ENCODE measurements at places on chromosomes 11 and 22.

DNA sequence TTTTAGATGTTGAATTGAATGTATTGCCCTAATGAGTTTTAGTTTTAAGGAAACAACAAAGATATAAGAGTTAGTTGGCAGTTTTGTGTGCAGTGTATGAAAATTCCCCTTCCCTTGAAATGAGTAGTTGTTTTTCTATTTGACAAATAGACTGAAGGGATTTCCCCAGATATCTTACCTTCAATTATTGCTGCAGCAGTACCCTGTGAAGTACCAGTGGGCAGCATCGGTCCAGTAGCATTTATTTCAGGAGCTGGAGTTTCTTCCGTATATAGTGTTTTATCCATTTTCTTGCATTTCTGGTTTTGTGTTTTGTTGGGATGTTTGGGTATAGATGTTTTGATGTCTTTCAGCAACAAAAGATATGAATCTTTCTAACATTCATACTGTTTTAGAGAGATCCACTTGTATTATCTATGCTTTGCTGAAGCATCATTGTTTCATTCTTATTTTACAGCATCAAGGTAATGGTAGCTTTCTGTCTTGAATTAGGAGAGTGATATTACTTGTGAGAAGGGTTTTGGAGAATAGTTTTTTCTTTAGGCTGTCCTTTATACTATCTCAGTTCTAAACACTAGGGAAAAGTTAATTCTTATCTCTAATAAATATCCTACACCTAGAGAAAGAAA lies 7.4 kb downstream of the KMT2A start:
- no peak for DNase-seq

DNA sequence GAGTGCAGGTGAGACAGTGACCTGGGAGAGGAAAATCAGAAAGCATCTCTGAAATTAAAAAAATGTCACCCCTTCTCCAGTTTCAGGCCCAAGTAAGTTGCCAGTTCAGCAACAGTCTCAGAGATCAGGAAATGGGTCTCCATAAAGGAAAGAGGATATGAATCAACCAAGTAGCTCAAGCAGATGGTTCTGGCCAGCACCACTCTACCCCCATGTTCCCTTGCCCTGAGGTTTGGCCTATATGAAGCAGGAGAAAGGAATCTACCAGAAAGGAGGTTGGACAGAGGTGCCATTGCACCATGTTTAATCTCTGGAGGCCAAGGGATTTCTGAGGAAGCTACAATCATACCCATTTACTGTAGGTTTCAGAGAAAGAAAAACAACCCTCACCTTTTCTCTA lies 7.7 kb downstream of the FZD4 start:
- peak; percentile 75 for DNase-seq

DNA sequence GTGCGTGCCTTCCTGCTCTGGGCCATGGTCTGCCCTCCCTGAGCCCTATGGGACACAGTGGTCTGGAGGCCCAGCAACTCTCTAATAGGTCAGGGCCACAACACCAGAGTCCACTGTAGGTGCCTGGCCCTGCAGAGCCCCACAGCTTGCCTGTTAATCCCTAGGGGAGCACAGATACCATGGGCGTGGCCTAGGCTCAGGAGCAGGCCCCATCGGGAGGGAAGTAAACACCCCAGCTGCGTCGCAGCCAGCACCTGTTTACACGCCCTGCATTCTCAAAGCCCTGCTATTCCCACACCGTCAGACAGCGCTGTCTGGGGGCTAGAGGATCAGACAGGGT lies 2.5 kb downstream of the KCTD17 start:
- DNase-seq = no peak

GRCh38 chr11:111179184-111179910 lies 66.2 kb upstream of the POU2AF2 start:
- DNase-seq = no peak

GRCh38 chr11:44601471-44602370 lies 36.3 kb downstream of the CD82 start:
- no peak for DNase-seq

GRCh38 chr11:69656536-69657455 lies 15.8 kb downstream of the CCND1 start:
- DNase-seq = no peak

DNA sequence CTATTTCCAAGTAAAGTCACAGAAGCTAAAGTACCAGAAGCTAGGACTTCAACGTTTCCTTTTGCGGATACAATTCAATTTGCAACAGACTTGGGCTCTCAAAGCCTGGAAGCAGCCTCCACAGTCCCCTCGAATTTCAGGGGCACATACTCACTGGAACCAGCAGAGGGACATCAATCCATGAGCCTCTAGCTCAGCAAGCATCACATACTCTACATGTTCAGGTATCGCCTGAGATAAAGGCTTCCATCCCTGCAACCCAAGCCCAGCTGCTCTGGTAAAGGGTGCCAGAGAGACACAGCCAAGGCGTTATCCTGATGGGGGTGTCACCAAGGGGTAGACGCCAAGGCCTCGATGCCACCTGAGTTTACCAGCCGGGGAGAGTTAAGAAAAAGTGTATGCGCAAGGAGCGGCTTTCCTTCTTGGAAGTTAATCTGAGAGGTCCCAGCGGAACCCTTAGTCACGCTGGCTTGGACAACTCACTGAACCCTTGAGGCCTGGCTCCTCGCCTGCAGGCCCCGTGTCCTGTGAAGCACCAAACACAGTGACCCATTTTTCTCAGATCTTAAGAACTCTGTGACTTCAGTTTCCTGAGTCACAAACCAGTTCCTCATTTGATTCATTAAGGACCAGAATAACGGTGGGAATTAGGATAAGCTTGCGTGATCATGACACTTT lies 13.0 kb downstream of the LTO1 start:
- no peak for DNase-seq

- peak; percentile 6 for DNase-seq
Observed at GRCh38 chr11:45333001-45333971, 47.1 kb upstream of the SYT13 start.

- no peak for DNase-seq
Observed at GRCh38 chr11:116582571-116582970, 190.2 kb downstream of the BUD13 start.

GRCh38 chr11:80041136-80042000 lies 600.5 kb upstream of the TENM4 start:
- no peak for DNase-seq

DNA sequence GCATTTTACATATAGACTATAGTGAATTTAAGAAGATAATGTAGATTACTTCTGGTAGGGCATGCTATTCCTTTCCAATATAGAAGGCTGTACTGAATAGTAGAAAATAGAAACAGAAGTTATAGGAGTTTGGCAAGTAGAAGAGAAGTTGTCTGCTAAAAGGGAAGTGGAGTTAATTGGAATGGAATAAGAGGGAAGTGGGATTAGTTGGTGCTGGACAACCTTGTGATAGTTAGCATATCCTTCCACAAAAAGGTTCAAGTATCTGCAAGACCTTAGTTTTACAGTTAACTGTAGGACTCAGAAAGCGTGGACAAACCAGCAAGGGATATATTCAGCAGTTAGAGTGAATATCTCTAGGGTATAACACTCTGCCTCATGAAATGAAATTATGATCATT lies 185.5 kb downstream of the SWAP70 start:
- no peak for DNase-seq

- no peak for DNase-seq
Observed at GRCh38 chr22:28600546-28601143, 79.0 kb downstream of the TTC28 start.

GRCh38 chr11:76564364-76564763 lies 106.2 kb downstream of the LRRC32 start:
- DNase-seq = no peak

DNA sequence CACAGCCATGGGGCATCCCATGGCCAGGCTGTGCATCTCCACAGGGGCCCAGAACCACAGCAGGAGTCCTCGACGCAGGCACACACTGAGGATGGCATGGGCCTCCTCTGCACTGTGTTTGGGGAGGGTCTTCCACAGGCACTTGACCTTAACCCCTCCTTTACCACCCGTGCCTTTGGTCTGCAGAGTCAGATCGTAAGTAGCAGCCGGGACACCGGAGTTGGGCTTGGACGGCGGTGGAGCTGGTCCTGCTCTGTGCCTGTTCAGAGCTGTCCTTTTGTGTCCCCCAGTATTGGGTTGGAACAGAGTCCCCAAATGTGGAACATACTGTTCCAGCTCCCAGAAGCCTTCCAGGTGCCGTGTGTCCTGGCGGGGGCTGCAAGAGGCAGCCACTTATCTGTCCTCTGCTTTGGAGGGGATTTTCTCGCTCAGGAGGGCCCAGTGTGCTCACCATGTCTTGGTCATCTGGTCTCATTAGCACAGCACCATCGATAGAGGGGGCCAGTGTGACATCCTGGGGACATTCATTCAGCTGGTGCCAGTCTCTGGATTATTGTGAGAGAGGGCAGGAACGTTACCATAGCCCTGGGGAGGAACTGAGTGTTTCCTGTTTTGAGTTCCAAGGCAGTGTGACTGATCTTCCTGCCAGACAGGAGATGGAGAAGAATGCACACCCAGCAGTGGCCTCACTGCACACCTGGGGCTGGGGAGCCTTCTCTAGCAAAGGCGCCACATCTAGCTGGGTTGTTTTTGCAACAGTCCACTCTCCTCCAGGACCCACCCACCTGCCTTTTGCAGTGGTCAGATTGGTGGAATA lies 12.4 kb downstream of the CRELD2 start:
- DNase-seq = no peak

DNA sequence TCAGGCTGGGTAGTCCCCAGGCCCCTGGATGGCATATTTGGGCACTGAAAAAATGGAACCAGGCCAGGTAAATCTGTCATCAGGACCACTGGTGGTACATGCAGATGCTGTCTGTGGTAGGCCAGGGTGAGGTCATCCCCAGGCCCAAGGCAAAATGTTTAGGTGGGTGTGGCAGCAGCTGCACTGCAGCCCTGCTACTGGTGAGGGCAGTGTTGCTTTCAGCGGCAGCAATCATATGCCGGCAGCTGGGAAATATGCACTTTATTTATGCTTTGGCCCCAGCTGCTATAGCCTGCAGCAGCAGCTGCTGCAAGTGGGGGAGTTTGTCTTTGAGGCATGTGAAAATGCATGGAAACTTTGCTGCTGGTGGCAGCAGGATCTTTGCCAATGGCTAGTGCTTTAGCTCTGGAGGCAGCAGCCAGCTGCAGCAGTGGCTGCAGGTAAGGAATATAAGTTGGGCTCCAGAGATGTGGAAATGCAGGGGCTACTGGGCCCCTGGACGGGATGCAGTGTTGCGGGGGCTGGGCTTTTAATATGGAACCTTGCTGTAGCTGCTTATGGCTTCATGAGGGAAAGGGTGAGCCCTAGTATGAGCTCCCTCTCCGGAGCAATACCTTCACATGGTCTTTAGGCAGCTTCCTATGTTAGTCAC lies 365.7 kb upstream of the CADM1 start:
- no peak for DNase-seq

DNA sequence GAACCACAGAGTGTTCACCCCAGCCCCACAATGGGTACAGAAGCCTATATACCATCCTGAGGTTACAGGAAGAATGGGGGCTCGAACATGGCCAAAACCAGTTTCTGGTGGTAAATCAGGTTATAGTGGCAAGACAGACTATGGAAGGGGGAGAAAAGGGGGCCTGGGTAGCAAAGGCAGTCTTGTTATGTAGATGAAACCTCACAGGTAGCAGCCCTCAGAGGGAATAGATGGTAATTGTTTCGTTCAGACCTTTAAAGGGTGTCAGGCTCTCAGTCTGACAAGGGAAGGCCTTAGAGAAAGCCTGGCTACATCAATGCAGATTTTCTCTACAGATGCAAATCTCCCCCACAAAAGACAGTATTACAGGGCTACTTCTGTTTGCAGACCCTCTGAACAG lies 3.4 kb downstream of the CAPN1 start:
- no peak for DNase-seq

DNA sequence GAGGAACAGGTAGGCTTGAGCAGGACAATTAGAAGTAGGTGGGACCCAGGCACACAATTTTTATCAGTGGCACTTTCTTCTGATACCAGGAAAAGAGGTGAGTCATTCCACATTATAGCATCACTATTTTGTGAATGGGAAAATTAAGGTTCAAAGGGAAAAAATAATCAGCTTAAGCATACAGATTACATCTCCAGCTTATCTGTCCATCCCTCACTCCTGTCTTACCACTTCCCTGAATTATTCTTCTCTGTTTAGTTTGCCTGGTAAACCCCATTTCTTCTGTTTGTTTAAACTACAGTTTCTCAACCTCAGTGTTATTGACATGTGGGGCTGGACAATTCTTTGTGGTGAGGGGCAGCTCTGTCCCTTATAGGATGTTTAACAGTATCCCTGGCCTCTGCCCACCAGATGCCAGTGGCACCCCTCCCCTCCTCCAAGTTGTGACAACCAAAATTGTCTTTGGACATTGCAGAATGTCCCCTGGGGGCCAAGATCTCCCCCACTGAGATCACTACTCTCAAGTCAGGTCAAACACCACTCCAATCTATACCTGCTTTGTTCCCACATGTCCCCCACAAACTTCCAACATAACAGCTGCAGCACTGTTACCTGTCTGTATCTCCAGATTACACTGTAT lies 8.5 kb upstream of the XBP1 start:
- DNase-seq = no peak

All from skeletal muscle cell (primary cell).